Stimulated activated CD8-positive, alpha-beta memory T cell treated with anti-CD3 and anti-CD28 coated beads, Interleukin-4, amount 100 ng/mL, for 24 hours (primary cell): ENCODE measurements at places on chromosomes 7 and 10.

- no peak for DNase-seq
Measured at GRCh38 chr10:73576178-73576889, 14.8 kb downstream of the USP54 start.

GRCh38 chr10:70474780-70475179 is 3.8 kb upstream of the PALD1 start:
- no peak for DNase-seq

- DNase-seq, result no peak
Measured at GRCh38 chr7:143025371-143025770, 1.6 kb downstream of the OR9A2 start.

GRCh38 chr7:17075601-17076255 is 193.9 kb upstream of the AGR3 start:
- DNase-seq, result no peak

DNA sequence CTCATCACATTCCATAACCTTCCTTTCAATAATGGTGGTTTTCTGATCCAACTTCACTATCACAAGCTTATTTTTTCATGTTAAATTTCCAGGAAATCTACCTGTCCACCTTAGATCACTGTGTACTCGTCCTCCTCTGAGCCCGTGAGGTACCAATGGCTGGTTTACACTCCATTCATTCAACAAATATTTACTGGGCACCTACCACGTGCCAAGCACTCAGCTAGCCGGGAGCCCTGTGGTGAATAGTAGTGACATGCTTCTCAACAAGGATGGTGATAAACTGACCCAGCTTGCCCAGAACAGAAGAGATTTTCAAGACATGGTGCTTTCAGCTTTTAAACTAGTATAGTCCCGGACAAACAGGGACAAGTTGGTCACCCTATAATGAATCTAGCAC is 98.2 kb downstream of the FAM204A start:
- DNase-seq, result no peak

DNA sequence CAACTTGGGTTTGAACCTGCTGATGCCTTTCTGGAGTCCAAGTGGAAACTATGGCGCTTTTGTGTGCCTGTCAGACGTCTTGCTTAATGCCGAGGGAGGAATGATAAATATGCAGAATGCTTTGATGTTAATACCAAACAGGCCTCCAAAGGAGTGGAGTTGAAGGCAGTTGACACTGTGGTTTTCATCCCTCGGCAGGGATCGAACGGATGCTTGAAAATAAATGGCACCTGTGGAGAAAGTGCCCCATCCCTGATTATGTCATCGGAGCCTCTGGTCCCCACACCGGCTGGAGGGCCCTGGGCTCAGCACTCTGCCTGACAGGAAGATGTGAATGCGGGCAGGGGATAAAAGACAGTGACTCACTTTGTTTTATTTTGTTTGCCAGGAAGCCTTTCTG is 148.7 kb upstream of the GPR26 start:
- no peak for DNase-seq

GRCh38 chr10:8088504-8088903 is 34.0 kb downstream of the GATA3 start:
- DNase-seq, result no peak

DNA sequence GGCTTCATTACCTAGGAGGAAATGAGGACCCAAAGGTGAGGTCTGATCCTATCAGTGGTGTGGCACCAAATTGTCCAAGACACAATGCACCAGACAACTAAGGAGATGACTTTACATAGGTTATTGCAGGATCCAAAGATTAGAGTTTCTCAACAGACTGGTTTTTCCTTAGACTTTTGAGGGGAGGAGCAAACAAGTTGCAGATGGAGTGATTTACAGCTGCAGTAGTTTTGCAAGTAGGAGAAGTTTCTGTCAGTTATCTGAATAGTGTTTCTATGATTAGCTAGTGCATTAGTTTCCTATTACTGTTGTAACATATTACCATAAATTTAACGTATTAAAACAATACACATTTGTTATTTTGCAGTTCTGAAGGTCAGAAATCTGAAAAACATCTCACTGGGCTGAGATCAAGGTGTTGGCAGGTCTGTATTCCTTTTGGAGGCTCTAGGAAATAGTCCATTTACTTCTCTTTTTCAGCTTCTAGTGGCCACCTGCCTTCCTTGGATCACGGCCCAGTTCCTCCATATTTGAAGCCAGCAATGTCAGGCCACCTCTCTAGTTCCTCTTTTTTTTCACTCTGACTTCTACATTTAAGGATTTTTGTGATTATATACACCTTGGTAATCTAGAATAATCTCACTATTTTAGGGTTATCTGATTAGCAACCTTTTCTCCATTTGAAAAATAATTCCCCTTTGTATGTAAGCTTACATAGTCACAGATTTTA is 994.9 kb downstream of the REEP3 start:
- no peak for DNase-seq

GRCh38 chr7:27193335-27194001 is 6.4 kb downstream of the HOXA13 start:
- DNase-seq, result no peak
